Activated CD4-positive, alpha-beta T cell treated with anti-CD3 and anti-CD28 coated beads, Interleukin-2, amount 50 U/mL, for 1 hour (primary cell): ENCODE measurements at places on chromosomes 2 and 18.
A peak's percentile ranks its signal among the peaks of the same experiment; 100 is the strongest.

DNA sequence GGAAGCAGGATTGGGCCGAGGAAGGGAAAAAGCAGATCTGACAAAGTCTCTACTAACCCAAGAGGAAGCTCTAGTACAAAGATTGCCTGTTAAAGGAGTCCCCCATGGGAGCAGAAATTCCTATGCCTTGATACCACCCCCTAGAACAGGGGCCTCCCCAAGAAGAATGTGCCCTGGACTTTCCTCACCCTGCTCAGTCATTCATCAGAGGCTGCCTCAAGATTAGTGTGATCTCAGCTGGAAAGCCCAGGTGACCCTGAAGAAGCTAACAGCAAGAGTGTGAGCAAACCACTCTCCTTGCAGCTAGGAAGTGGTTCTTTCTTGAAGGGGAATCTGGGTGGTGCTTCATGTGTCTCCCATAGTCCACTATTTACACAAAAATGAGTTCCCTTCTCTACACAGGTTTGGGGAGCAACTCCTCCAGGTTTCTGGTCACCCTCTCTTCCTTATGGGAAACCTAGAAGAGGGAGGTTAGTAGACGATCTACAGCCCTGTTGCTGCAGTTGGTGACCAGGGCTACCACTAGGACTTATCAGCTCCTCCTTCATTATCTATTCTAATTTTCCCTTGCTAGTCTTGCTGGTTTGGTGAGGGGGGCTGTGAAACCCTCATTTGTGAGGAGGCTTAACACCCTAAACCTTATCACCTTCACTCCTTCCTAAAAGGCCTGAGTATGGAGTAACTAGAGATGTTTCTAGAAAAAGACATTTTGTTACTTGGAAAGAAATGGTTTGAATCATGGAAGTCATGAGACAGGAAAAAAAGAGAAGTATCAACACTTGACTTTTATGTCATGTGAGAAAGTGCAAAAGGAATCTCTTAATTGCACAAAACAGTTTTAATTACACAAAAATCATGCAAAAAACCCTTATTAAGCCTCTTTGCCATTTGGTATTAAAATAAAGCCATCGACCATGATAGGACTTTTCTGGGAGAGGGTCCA lies 2.9 kb upstream of the WDR7 start:
- DNase-seq, result no peak

- DNase-seq, result no peak
Measured at GRCh38 chr2:154794406-154794805, 95.9 kb downstream of the KCNJ3 start.

DNA sequence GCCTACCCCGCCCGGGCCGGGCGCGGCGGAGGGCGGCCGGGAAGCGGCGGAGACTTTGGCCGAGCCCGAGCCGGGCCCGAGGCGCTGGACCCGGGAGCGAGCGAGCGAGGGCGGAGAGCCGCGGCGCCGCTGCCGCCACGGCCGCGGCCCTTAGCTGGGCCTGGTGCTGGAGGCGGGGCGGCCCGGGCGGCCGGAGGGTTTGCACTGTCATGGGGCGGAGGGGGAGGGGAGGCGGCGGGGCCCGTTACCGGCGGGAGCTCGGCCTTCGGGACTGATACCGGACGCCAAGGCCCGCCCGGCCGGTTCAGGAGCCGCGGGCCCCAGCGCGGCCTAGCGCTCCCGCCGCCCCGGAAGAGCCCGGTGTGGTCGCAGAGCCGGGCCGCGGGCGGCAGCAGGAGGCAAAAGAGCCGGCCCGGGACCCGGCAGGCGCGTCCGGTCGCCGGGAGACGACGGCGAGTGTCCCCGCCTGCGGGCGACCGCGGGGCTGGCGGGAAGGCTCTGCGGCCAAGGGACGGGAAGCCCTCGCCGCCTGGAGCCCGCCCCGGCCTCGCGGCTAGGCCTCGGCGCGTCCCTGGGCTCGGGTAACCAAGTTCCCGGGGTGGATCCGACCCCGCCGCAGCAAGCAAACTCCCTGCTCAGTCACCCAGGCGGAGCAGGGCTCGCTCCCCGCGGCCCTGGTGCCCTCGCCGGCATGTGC lies 697 bp downstream of the KCMF1 start:
- DNase-seq, result peak; percentile 69

DNA sequence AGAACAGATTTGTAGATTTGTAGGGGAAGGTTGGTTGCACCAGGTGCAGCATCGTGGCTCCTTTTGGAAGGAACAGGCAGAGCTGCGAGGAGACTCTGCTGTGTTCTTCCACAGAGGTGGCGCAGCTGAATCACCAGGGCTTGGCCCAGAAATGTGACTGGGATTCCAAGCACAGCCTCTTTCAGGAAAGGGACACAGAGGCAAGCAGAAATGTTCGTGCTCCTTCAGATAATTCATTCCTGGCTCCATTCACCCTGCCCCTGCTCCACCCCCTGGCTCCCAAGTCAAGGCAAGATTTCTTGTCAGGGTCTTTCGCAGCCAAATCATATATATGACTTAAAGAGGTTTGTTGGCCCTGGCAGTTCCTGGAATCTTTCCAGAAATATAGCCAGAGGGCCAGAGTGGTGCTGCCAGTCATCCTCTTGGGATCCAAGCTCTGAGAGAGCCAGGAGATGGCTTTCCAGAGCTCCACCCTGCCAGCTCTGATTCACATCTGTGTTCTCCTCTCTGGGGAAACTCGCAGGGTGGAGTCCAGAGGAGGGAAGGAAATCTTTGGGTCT lies 203.9 kb upstream of the TANK start:
- no peak for DNase-seq

DNA sequence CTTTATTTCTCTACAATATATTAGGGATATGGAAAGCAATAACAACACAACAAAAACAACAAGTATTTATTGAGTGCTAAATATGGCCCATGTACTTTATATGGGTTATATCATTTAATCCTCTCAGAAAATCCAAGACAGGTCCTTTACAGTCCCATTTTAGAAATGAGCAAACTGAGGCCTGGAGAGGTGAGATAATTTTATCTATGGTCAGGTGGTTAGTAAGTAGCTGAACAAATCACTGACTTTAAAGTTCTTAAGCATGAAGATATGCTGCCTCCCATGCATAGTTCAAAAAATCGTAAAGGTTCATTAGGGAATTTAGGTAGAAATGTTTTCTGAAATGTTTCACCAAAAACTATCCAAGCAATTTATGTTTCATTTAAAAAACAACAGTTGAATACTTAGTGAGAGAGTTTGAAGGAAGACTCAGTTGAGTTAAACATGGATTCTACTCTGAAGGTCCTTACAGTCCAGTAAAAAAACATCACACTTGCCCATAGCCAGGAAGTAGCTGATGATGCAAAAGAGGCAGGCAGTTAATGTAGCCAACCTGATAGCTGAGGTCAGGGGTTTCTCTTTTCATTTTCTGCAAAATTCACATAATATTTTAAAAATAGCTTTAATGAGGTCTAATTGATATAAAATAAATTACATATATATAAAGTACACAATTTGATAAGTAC lies 7.6 kb upstream of the NFE2L2 start:
- DNase-seq, result no peak

- DNase-seq, result no peak
Measured at GRCh38 chr18:3538954-3539617, 89.1 kb downstream of the TGIF1 start.

GRCh38 chr18:76588601-76589226 lies 93.7 kb upstream of the ZNF516 start:
- DNase-seq, result no peak

DNA sequence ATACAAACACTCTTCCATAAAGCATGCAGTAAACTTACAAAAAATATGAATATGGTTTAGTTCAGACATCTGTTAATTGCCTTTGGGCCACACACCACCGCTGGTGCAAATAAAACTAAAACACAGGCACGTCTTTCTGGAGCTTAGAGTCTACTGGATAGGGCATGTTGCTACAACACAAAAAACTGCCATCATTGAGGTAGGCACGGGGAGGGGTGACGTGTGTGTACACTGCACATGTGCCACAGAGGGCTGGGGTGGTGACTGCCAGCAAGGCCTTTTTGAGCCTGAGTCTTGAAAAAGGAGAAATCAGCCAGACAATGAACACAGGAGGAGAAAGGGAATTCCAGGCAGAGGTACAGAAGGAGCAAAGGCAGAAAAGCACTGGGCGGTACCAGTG lies 5.1 kb downstream of the SERPINE2 start:
- no peak for DNase-seq

DNA sequence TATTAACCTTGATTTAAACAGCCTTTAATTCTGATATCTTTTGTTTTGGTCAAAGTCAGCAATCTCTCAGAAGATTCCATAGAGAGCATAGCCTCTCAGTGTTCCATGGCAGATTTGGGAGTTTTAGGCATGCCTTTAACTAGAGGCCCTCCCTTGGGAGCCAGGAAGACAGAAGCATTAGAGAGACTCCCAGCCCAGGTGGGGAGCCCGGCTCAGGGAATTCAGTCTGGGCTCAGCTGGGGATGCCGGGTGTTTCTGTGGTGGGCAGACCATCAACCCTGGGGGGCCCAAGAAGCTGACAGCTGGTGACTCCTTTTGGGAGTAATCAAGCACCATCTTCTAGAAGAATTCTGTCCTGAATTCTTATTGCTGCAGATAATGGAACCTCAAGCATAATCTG lies 99.7 kb upstream of the CELF4 start:
- DNase-seq, result no peak

GRCh38 chr18:23450022-23450421 lies 3.1 kb upstream of the RIOK3 start:
- no peak for DNase-seq
